ENCODE measurements at places on chromosomes 3 and 15.
A peak's percentile ranks its signal among the peaks of the same experiment; 100 is the strongest.

DNA sequence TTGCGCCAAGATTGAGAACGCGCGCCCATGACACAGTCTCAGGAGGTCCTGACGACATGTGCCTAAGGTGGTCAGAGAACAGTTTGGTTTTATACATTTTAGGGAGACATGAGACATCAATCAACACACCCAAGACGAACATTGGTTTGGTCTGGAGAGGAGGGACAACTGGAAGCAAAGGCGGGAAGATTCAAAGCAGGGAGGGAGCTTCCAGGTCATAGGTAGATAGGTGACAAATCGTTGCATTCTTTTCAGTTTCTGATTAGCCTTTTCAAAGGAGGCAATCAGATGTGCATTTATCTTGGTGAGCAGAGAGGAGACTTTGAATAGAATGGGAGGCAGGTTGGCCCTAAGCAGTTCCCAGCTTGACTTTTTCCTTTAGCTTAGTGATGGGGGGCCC, 828.4 kb upstream of the DPPA4 start:
- H3K27ac ChIP-seq, result peak overlapping the region; percentile 40
- H3K36me3 ChIP-seq, result no peaks in the 10 kb centered on the region
- DNase-seq, result peak; percentile 92

DNA sequence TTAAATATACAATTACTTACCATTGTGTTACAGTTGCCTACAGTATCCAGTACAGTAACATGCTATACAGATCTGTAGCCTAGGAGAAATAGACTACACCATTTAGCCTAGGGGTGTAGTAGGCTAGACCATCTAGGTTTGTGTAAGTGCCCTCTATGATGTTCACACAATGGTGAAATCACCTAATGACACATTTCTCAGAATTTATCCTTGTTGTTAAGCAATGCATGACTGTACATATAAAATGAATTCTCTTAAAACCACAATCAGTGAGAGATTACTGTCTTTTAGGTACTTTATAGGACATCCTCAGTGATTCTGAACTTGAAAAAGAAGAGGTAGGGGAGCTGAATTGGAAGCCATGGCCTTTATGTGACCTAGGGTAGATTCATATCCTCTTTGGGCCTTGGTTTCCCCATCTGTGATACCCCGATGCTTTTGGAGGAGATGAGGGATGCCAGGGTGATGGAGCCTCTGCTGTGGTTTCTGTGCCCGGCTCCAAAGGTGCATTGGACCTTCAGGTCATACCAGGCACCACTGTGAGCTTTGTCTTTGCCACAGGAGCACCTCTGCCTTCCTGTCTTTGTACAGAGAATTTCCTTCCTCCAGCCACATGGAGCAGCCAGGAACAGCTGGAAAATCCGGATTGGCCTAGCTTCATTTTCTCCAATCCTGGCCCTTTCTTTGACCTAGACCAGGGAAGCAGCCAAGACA, 51.9 kb upstream of the FLNB start:
- no peak for DNase-seq
- no peaks in the 10 kb centered on the region for H3K4me1 ChIP-seq
- no peaks in the 10 kb centered on the region for H3K36me3 ChIP-seq
- H3K27ac ChIP-seq, result no peak overlapping the region

DNA sequence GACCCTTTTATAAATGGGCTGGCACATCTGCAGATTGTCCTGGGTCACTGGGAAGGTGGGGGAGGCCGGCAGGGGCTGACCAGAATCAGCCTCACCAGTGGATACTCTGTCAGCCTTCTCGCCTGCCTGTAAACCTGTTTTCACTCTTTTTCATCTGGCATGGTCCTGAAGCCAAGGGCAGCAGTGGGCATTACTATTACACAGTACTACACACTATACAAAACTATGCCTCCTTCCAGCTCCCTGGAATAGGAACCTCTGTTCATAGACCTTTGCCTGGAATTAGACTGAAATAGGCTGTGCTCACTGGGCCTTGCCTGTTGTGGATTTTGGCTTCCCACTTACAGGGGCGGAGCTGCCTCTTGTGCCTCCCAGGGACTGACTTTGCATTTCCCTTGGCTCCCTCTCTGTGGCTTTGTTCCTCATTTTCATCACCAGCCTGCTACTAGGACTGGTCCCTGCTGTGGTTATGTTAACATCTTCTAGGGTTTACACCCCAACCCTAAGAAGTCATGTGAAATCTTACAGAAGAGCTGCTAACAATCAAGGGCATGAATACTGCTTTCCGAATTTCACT, 120.7 kb downstream of the FNDC3B start:
- H3K27me3 ChIP-seq, result no peaks in the 10 kb centered on the region
- no peak overlapping the region for H3K27ac ChIP-seq
- no peaks in the 10 kb centered on the region for H3K36me3 ChIP-seq
- H3K4me1 ChIP-seq, result peaks cover 12% of the 10 kb centered on the region
- no peak overlapping the region for H3K4me3 ChIP-seq

DNA sequence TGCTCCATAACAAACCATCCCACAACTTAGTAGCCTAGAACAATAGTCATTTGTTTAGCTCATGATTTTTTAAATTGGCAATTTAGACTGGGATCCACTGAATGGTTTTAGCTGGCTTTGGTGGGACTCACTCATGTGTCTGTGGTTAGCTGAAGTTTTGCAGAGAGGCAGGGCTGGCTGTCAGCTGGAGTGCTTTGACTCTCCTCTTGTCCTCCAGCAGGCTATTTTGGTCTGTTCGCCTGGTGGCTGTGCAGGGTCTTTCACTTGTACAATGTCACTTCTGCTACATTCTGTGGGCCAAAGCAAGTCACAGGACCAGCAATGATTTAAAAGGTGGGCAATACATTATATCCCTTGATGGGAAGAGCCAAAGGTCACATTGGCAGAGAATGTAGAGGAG, 1146.5 kb downstream of the ROBO2 start:
- H3K36me3 ChIP-seq, result no peaks in the 10 kb centered on the region
- H3K27me3 ChIP-seq, result no peaks in the 10 kb centered on the region
- no peak overlapping the region for H3K27ac ChIP-seq
- no peaks in the 10 kb centered on the region for H3K4me1 ChIP-seq
- no peak for DNase-seq

GRCh38 chr15:52584414-52584813, 15.6 kb upstream of the ARPP19 start:
- H3K36me3 ChIP-seq, result no peaks in the 10 kb centered on the region
- no peak overlapping the region for H3K4me3 ChIP-seq
- H3K27me3 ChIP-seq, result no peaks in the 10 kb centered on the region

Data from mesendoderm (in vitro differentiated cells).